ENCODE measurements at places on chromosomes 1 and 21.

DNA sequence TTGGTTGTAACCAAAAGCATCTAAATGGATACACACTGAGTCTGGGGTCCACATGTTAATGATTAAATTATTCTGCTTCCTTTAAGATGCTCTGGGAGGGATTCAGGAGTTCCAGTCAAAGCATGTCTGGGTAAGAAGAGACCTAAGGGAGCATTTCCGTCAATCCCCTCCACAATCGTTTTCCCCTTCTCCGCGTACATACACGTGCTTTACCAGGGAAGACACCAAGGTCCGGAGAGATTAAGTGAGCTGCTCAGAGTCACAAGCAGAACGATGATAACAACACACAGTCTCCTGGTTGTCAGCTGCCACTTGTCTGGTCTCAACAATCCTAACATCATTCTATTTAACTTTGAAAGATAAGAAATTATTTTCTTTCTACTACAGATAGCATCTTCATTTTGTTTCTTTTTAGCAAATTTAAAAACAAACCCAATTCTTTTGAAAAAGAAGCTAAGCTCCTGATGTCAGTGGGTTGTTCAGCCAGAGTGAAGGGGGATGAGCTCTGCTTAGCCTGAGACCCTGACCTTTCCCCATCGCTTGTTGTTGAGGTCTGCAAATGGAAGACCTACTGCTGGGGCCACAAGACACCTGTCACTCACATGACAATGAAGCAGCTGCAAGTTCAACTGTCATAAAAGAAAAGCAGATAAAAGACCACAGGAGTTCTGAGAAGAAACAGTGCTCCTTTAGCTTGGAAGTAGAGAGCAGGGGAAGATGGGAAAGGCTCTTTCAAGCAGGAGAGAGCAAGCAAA is 4.5 kb downstream of the PAFAH2 start:
- no peak for DNase-seq

GRCh38 chr21:36647279-36648093 is 51.4 kb upstream of the SIM2 start:
- DNase-seq, result peak; percentile 70

GRCh38 chr21:36528716-36529115 is 48.8 kb upstream of the CLDN14 start:
- DNase-seq, result no peak

DNA sequence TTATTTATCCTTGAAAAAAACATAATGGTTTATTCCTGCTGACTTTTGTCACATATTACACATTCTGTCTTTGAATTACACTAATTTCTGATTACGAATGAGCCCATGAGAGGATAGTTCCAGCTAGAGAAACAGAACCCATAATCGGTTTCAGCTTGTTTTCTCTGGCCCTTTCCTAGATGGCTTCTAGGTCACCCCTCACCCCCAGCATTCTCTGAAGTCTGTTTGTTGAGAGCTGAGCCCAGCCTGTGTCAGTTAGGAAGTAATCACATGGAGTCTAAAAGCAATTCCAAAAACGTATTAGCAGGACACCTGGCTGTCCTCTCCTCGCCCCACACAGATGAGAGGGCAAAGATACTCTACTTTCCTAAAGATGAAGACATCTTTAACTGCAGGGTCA is 48.9 kb downstream of the KIAA1614 start:
- no peak for DNase-seq

- no peak for DNase-seq
Observed at GRCh38 chr1:52111492-52111891, 30.4 kb upstream of the ZFYVE9 start.
